Activated CD8-positive, alpha-beta memory T cell treated with anti-CD3 and anti-CD28 coated beads for 48 hours (primary cell): ENCODE measurements at places on chromosomes 1 and 21.

DNA sequence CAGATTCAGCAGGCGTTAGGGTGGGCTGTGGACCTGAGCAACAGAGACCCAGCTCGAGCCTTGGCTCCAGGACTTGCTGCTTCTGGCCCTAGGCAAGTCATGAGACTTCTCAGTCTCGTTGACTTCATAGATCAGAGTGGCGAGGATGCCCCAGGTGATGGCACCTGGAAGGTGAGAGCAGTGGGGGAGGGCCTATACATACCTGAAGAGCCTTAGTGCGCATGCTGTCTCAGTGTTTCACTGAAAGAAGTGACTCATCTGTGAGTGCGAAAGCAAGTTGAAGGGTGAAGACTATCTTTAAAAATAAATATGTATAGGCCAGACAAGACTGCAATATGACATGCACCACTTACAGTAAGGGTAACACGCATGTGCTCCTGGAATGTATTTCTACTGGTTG lies 10.1 kb downstream of the PLEKHA6 start:
- DNase-seq: no peak

DNA sequence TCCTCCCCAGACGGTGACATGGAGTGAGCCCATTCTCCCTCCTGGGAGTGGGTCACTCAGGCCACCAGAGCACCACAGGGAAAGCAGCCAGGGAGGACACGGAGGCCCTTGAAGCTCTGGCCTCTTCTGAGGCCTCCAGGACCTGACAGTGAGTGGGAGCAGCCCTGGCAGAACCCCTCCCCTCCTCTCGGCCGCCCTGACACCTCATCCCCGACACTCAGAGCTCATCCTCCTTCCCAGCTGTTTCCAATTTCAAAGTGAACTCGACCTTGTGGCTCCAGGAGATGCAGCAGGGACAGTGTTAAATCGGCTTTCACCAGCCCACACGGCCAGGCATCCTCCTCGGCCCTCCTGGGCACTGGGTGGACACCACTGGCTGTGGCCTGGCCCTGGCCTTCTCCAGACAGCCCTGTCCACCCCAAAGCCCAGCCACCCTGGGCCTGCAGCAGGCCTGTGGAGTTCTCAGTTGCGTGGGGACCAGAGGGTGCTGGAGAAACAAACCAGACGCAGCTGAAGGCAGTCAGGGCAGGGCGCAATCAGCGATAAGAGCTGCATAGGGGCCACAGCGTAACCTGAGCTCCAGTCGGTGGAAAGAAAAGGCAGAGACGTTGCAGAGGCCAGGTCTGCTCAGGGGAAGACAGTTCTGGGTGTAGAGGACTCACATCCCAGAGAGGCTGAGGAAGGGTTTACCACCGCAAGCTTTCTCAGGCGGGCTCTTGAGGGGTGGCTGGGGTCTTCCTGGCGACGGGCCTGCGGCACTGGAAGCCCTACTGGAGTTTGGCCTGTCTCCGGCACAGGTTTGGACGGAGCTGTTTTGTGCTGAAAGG lies 27.1 kb downstream of the FTCD start:
- no peak for DNase-seq

- DNase-seq: no peak
Observed at GRCh38 chr1:215044151-215044550, 38.4 kb upstream of the KCNK2 start.

- DNase-seq: no peak
Observed at GRCh38 chr1:81662913-81663526, 137.7 kb upstream of the ADGRL2 start.

DNA sequence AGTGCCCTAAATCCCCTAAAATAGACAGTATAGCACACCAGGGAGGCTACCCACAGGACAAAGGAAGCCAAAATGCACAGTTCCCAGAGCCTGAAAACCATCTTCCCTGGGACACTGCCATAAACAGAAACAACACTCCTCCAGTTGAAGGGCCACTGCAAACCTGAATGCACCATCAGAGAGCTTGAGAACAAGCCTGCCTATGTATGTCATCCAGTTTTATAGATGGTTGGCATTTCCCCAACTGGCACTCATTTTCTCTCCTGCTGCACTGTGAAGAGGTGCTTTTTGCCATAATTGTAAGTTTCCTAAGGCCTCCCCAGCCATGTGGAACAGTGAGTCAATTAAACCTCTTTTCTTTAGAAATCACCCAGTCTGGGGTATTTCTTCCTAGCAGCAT lies 169.0 kb downstream of the AGBL4 start:
- no peak for DNase-seq
